RCC 7860 (cell line): ENCODE measurements at places on chromosomes 2 and 18.

DNA sequence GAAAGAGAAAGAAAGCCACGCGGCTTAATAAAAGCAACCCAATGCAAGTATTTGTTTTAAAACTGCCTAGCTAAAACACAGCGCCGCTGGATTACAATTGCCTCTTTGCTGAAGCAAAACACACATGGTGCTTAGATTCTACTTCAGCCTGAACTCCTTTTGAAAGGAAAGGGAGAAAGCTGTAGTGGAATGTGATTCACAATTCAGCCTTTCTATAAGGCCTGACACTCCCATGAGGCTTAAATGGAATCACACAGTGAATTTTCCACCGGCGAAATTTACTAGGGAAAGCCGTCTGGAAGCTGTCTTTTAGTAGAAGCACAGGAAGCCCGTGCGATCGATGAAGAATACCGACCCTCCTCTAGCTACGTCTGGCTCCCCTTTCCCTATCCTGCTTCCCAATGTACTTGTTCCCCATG lies 348.0 kb downstream of the DLGAP1 start:
- no peak for DNase-seq

DNA sequence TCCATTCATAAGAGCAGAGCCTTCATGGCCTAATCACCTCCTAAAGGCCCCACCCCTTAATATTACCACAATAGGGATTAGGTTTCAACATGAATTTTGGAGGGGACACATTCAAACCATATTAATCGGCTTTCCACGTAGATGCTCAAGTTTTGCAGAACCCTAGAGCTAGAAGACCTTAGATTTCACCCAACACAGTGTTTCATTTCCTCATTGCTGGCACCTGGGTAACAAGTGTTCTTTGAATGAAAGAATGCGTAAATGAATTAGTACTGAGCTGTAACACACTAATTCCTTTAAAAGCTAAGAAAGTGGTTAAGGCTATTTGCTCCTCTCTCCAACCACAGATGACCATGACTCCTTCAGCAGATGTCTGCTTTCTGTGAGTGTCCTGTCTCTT lies 252.5 kb downstream of the SMAD2 start:
- no peak for DNase-seq

- no peak for DNase-seq
Measured at GRCh38 chr2:168434146-168434545, 21.9 kb upstream of the CERS6 start.

DNA sequence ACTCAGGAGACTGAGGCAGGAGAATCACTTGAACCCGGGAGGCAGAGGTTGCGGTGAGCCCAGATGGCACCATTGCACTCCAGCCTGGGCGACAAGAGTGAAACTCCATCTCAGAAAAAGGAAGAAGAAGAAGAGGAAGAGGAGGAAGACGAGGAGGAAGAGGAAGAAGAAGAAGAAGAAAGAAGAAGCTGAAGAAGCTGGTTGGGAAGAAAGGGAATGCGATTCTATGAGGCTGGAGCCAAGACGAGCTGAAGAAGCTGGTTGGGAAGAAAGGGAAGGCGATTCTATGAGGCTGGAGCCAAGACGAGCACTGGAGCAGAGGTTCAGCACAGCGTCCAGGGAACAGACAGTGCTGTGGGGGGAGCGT lies 30.3 kb upstream of the TAF1B start:
- DNase-seq: no peak

DNA sequence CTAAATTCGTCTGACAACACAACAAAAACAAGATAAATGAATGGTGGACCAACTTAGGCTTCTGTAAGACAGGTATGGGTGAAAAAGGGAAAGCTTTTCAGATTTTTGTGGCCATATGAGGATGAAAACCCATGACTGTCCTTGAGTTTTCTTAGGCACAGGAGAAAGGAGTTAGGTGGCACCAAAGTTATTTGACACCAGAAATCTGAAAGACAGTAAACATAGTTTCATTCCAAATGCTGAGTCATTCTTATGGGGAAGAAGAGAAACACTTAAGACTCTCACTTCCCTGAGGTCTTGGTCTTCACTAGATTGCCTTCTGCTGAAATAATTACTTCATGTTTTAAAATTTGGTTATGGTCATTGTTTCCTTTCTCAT lies 5.2 kb upstream of the GPD2 start:
- DNase-seq: peak; percentile 47

- DNase-seq: no peak
Measured at GRCh38 chr18:79590191-79591031, 89.2 kb upstream of the CTDP1 start.

DNA sequence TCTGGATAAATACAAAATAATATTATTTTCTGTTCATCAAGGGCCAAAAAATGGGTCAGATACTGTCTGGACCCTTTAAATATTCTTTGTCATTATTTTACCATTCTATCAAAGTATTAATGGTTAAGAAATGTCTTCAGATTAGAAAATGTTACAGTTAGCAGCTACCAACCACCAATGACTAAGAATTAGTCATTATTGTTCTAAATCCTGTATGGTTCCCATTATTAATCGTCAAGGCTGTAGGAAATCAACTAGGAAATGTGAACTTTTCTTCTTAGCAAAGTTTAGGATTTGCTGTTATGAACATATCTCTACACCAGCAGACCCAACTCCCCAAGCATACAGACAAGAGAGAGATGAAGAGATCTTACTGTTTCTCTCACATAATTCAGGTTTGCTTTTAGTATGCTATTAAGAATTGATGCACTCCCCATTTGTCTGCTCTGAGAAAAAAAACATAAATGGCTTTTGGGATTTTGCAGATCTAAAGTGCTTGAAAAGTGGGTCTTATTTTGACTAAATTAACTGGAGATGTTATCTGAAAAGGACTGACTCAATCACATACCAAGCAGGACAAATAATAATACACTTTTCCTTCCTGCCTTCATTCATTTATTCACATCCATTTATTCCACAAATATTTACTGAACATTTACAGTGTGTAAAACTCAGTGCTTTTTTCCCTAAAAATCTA lies 147.7 kb downstream of the PPP1R1C start:
- no peak for DNase-seq

GRCh38 chr18:35559867-35560266 lies 21.7 kb upstream of the GALNT1 start:
- DNase-seq: no peak

- no peak for DNase-seq
Measured at GRCh38 chr2:235286622-235287374, 207.0 kb upstream of the AGAP1 start.

DNA sequence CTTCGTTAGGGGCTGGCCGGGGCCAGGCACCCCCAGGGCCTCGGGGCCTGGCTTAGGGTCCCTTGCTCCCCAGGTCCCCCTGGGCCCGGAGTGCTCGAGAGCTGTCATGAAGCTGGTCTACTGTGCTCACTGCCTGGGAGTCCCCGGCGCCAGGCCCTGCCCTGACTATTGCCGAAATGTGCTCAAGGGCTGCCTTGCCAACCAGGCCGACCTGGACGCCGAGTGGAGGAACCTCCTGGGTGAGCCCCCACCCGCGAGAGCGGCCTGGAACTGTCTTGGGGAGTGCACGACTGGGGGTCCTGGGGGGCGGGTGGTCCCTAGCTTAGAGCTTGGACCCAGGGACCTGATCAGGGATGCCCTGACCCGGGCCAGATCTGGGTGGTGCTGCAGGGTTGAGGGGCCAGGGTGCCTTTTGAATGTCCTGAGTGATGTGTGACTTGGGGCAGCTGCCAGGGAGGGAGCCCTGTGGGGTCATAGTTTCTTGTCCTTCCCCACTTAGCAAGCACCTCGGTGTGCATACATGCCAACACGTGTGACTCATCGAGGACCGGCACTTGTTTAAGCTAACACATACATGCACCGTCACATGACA lies 27.9 kb downstream of the GPC1 start:
- DNase-seq: no peak

DNA sequence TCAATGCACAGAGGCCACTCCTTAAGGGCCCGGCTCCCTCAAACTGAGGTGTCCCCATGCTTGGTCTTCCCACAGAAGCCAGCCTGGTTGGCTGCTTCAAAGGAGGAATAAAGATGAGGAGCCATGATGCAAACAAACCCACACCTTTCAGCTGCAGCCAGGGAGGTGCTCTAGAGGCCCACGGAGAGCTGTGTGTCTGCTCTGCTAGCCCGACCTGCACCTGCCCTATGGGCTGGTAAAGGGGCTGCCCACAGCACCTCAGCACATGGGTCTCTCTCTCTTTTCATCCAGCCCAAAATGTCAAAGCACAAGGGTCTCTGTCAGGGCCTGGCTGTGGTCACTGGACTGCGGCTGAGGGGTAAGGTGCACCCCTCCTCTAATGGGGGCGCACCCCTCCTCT lies 132.1 kb downstream of the MSH2 start:
- DNase-seq: no peak

DNA sequence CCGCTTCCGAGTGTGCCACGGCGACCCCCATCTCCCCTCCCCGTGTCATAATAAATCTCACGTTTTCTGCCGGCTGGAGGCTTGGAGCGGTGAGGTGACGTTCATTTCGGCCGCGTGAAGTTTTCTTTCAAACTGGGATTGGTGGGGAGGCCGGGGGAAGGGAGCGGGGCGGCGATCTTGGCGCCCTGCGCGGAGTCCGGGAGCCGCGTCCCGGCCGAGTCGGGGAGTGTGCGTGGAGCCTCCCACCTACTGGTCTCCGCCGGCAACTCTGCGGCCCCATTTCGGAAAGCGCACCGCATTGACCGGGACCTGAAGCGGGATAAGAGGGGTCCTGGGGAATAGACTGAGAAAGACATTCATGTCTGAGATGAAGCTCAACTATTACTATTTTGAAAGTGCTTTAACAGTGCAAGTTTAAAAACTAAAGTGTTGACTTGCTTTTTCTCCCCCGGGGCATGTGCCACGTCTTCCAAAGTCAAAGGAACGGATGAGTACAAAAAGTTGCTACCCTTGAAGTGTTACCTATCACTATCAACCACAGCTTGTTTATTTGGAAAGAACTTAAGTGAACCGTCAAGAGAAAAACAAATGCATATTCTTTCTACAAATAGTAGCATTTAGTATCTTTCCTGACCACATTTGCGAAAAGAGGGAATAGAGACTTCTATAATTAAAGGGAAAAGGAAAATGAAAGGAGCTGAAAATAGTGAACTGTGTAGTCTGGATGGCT lies 818 bp upstream of the IKZF2 start:
- no peak for DNase-seq

DNA sequence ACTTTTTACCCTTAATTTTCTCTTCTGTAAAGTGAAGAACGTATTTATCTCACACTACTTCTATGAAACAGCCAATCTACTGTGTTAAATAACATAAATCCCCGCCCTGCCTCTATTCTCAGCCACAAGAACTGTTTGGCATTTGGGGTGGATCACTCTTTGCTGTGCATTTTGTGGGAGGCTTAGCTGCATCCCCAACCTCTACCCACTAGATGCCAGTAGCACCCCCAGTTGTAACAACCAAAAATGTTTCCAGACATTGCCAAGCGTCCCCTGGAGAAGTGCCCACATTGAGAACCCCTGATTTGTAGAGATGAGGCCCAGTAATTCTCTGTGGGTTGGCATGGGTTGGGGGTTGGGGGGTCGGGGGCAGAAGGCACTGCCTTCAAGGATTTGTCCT lies 94.7 kb upstream of the BOD1L2 start:
- DNase-seq: no peak

DNA sequence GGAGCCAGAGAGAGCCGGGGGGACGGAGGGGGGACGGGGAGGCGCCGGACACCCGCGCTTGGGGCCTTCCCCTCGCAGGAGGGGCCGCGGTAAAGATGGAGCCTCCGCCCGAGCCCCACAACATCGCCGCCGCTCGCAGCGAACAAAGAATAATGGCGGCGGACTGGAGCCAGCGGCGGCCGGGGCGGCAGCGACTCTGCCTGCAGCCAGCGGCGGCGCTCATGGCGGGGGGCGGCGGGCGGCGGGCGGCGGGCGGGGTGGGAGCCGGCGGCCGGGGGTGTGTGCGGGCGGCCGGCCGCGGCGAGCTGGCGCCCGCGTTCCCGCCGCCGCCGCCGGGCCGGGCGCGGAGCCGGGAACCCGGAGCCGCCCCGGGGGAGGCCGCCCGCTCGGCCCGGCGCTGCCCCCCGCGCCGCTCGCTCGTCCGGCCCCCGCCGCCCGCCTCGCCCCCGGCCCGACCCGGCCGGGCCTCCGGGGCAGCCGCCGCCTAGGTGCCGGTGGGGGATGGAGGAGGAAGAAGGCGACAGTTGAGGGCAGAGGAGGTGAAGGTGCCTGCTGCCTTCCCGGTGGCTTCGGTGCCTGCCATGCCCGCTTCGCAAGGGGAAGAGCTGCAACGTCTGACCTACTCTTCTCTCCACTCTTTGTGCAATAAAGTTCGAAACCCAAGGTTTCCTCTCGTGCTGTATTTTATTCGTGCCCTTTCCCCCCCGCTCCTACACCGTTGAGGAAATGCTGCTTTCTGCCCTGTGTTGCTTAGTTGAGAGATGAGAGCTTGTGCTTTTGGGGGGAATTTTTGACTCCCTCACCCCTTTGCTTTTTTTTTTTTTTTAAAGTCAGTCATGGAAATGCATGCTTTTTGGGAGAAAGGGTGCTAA lies 634 bp downstream of the CREB1 start:
- peak; percentile 26 for DNase-seq

DNA sequence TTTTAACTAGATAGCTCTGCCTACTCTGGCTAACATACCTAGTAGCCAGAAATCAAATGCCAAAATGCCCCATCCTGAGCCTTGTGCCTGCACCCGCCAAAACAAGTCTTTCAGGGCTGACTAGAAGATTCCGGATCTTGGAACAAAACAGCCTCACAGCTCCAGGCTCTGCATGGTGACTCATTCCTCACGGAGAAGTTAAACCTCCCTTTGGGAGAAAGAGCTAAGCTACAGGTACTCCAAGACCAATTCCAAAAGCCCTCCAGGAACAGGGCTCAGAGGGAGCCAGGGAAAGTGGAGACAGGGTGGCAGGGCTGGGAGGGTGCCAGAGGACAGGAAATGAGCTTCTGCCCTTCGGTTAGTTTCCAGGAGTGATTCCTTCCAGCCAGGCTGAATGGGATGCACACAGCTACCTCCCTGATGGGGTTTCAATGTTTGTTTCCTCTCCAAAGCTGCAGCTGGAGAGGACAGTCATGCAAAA lies 295.6 kb downstream of the TNS1 start:
- DNase-seq: no peak

DNA sequence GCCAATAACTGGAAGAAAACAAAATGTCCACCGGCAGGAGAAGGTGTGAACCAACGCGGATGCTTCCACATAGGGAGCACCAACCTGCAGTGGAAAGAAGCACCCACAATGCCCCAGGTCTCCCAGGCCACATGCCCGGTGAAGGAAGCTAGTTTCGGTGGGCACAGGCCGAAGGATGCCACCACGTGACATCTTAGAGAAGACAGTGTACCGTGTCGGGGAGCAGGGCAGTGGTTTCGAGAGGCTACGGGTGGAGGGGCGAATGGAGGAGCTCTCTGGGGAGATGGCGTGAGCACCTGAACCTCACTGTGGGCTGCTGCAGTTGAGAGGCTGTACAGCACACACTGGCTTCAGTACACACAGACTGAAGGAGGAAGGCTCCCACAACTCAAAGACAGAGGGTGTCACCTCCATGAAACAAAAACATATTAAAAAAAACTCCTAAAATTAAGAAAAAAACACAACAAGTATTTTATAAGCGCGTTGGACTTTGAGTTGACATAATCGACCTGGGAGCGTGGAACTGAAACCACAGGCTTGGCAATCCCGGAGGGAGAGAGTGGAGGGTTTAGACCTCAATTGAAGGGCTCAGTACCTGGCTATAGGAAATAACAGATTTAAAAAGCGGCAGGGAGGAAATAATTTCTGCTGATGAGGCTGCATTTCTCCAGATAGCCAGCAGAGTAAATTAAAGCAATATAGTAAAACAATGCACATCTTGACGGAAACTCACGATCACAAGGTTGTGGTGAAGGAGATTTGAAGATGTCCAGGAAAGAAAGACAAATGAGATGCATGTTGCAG lies 160.1 kb downstream of the RTP5 start:
- no peak for DNase-seq

- DNase-seq: no peak
Measured at GRCh38 chr2:207088839-207089238, 76.9 kb downstream of the KLF7 start.
